Thoracic aorta (tissue), 2 donors: ENCODE measurements at places on chromosomes 5 and 9. TPM values are rescaled to one million over a fixed set of nuclear protein-coding genes. Genes with fewer than 3 reads are reported as not detected.

- no peak overlapping the region for H3K4me3 ChIP-seq
- DNase-seq: no peak
- H3K27ac ChIP-seq: no peak overlapping the region
- no peaks in the 10 kb centered on the region for H3K36me3 ChIP-seq
Measured at GRCh38 chr5:132342291-132343180, 27.0 kb upstream of the SLC22A5 start.

Gene PLAC8L1
- not detected for total RNA-seq

GRCh38 chr5:164518741-164519080 lies 1013.3 kb downstream of the MAT2B start:
- no peak overlapping the region for H3K4me3 ChIP-seq
- H3K36me3 ChIP-seq: no peaks in the 10 kb centered on the region

- DNase-seq: no peak
- H3K4me3 ChIP-seq: no peak overlapping the region
- H3K36me3 ChIP-seq: no peaks in the 10 kb centered on the region
- H3K27me3 ChIP-seq: no peaks in the 10 kb centered on the region
Measured at GRCh38 chr5:133552925-133553525, 59.3 kb downstream of the FSTL4 start.

Gene CXCL14
- 28.7 TPM for total RNA-seq

DNA sequence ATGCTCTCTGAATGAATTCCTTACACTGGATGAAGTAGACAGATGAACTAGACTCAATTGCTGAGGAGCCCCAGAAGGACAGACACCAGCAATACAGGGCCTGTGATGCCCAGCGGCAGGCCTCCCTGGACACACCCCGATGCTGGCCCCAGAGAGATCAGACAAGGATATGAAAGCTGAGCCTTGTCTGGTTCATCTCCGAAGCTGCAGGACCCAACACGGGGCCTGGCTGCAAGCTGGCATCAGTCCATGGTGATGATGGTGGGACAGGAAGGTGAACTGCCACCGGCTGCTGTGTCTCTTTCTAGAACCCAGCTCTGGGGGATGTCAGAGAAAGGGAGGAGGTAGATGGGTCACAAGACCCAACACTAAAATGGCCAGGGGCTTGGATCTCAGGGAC lies 104.0 kb upstream of the LMX1B start:
- no peak overlapping the region for H3K27ac ChIP-seq
- no peaks in the 10 kb centered on the region for H3K36me3 ChIP-seq
- H3K4me1 ChIP-seq: peaks cover 4% of the 10 kb centered on the region
- no peak for DNase-seq
- H3K27me3 ChIP-seq: no peaks in the 10 kb centered on the region

GRCh38 chr9:127495884-127496555 lies 44.7 kb downstream of the LRSAM1 start:
- H3K27ac ChIP-seq: peak overlapping the region; percentile 92
- DNase-seq: no peak
- H3K4me3 ChIP-seq: no peak overlapping the region
- H3K27me3 ChIP-seq: no peaks in the 10 kb centered on the region

DNA sequence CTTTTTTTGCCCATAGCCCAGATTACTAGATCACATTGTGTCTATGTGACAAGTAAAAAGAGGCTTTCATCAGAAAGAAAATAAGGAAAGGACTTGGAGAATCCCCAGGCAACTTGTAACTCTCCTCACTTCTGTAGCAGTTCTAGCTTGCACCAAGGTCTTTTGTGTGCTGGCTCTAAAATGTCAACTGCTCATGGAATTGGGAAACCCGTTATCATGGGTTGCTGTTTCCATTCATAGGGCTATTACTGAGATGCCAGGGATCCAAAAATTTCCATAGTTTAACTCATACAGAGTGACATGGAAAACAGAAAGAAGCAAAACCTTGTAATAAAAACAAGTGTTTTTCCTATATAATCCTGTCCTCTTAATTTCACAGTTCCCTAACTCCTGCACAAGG lies 123.9 kb upstream of the FBXL7 start:
- no peak for DNase-seq
- no peaks in the 10 kb centered on the region for H3K4me1 ChIP-seq
- H3K27ac ChIP-seq: no peak overlapping the region

DNA sequence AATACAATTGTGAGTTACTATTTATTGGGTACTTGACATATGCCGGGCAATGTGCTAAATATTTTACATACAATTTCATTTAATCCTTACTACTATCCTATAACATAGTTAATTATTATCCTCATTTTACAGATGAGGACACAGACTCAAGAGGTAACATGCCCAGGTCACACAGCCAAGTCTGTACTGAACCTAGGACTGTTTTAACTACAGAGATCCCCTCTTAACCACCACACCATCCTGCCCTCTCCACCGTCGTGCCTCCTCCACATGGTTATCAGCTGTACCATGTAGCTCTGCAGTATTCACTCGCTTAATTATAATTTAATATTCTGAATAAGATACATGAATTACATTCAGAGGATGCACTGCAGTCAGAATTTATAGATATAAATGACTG lies 5.3 kb downstream of the RAB14 start:
- peaks cover 91% of the 10 kb centered on the region for H3K4me1 ChIP-seq
- no peak overlapping the region for H3K4me3 ChIP-seq
- DNase-seq: no peak
- no peaks in the 10 kb centered on the region for H3K27me3 ChIP-seq

Gene ANKRD20A1
- not detected for total RNA-seq

Gene TAS2R1
- not detected for total RNA-seq

Gene ADRB2
- 3.7 TPM for total RNA-seq

Gene SH2D3C
- 13.1 TPM for total RNA-seq

DNA sequence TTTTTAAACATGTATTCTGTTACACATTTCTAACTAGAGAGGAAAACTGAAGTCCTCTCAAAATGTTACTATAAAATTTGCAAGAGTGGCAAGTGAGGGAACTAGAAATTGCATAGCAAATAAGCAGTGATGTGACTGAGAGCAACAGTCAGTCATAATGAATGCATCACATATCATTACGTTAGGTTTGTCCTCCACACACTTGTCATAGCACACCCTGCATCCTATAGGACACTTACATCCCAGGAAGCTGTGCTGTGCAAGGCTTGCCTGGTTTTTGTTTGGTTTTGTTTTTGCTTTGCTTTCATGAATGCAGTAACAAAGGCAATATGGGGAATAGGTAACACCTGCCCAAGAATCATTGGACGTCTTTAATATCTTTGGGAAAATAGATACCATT lies 10.8 kb downstream of the NFIB start:
- peaks cover 5% of the 10 kb centered on the region for H3K4me1 ChIP-seq
- no peaks in the 10 kb centered on the region for H3K27me3 ChIP-seq
- peak overlapping the region; percentile 20 for H3K4me3 ChIP-seq
- DNase-seq: no peak

DNA sequence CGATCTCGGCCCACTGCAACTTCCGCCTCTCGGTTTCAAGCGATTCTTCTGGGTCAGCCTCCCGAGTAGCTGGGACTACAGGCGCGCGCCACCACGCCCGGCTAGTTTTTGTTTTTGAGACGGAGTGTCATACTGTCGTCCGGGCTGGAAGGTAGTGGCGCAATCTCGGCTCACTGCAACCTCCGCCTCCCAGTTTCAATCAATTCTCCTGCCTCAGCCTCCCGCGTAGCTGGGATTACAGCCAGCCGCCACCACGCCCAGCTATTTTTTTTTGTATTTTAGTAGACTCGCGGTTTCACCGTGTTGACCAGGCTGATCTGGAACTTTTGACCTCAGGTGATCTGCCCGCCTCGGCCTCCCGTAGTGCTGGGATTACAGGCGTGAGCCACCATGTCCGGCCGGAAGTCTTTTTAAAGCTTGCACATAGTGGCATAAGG lies 1.2 kb downstream of the SMC5 start:
- no peak for DNase-seq
- peak overlapping the region; percentile 85 for H3K4me3 ChIP-seq
- H3K4me1 ChIP-seq: peaks cover 64% of the 10 kb centered on the region
- H3K27ac ChIP-seq: no peak overlapping the region
- H3K36me3 ChIP-seq: peaks cover 15% of the 10 kb centered on the region

DNA sequence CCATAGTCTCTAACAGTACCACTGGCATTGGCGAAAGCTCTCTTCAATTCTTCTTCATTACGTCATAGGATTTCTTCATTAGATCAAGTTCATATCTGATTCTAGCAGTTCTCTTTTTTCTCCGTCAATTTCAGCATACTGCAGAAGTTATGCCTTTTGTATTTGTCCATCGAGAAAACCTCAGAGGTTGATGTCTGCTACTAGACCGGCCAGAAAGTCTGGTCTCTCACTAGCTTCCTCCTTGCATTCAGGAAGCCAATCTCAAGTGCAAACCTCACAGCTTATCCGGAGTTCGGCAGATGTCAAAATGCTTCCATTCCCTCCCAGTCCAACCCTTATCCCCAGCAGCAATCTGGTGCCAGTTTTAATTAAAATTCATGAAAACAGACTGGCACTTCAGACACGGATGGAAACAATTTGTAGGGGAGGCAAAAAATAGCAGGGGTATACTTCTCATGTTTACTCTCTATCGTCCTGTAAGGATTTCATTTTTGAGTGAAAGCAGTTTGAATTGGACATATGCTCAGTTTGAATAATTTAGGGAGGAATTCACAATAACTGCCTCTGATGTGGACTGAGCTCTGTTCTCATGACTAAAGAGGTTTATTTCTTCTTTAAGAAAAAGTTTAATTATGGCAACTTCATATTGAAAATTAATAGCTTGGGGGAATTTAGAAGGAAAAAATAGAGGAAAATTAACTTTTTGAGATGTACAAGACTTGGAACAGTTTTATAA lies 56.4 kb upstream of the TMC1 start:
- no peak overlapping the region for H3K4me3 ChIP-seq
- no peaks in the 10 kb centered on the region for H3K27me3 ChIP-seq
- DNase-seq: no peak
- H3K27ac ChIP-seq: no peak overlapping the region
- no peaks in the 10 kb centered on the region for H3K36me3 ChIP-seq

DNA sequence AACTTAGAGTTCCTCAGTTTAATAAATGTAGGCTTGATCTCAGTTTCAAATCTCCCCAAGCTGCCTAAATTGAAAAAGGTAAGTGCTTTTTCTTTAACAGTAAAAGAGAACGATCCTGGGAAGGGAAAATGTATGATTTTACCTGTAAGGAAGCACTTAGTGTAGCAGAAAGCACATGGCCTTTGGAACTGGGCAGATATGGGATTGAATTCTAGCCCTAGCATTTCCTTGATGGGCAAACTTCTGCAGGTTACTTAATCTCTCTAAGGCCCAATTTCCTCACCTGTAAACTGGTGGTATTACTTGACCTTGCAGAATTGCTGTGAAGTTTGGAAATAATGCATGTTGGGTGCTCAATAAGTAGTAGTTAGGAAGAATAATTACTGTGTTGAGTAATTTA lies 11.6 kb downstream of the ANP32B start:
- H3K4me1 ChIP-seq: peaks cover 60% of the 10 kb centered on the region
- H3K27me3 ChIP-seq: no peaks in the 10 kb centered on the region
- no peak overlapping the region for H3K27ac ChIP-seq
- no peak overlapping the region for H3K4me3 ChIP-seq

DNA sequence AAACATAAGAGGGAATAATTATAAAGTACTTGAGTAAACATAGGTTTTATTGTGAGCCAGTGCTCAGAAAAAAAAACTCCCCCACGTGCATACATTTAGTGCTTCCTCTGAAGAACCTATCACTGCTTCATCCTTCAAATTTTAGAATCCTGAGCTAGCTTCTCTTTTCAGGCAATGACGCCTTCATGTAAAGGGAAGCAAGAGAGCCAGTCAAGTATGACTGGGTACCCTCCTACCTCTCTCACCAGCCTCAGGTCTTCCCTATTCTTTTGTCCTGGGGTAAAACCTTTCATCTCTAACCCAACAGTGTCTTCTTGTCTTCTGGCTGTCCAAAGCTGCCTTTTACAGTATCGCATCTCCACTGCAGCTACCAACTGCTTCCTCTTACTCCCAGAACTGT lies 32.0 kb downstream of the PLPP1 start:
- H3K4me3 ChIP-seq: no peak overlapping the region
- peaks cover 60% of the 10 kb centered on the region for H3K4me1 ChIP-seq
- no peak for DNase-seq
- H3K27ac ChIP-seq: no peak overlapping the region

Gene PCDHGB5
- 20.8 TPM for total RNA-seq

Gene PCDHGB4
- 11.6 TPM for total RNA-seq

DNA sequence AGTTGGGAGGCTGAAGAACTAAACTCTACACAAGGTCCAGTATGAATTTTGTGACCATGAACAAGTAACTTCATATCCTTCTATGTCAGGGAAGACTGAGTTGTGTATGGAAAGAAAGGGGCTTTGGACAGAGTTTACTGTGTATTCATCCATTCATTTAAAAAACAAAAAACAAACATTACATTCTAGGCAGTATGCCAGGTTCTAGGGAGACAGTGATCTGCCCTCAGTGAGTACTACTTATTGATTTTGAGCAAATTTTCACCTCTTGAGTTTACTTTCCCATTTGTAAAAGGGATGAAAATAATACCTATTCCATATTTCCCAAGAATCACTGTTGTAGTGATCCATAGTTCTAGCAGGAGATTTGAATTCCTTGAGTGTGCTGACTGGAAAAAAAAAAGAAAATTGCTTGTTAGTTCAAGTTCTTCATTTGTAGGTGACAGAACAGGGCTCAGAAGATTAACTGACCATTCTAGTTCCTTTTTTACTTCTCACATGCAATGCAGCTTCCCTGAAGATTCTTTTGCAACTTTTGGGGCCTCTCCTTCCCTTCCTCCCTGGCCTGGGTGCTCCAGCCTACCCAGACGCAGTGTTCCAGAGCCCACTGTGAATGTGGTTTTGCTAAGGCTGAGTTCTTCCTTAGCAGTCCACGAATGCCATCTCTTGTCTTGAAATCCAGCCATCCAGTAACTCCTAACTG lies 2.6 kb upstream of the GAPVD1 start:
- peaks cover 1% of the 10 kb centered on the region for H3K36me3 ChIP-seq
- no peak overlapping the region for H3K4me3 ChIP-seq
- no peak overlapping the region for H3K27ac ChIP-seq
- H3K4me1 ChIP-seq: peaks cover 18% of the 10 kb centered on the region

- H3K27me3 ChIP-seq: no peaks in the 10 kb centered on the region
- no peak for DNase-seq
- no peak overlapping the region for H3K27ac ChIP-seq
- H3K4me3 ChIP-seq: no peak overlapping the region
- no peaks in the 10 kb centered on the region for H3K4me1 ChIP-seq
Measured at GRCh38 chr9:28762167-28762566, 1188.9 kb upstream of the C9orf72 start.

GRCh38 chr9:132241483-132241839 lies 79.6 kb downstream of the NTNG2 start:
- H3K4me3 ChIP-seq: peak overlapping the region; percentile 84
- H3K36me3 ChIP-seq: no peaks in the 10 kb centered on the region
- no peaks in the 10 kb centered on the region for H3K27me3 ChIP-seq
- no peak for DNase-seq
- no peak overlapping the region for H3K27ac ChIP-seq
- no peaks in the 10 kb centered on the region for H3K4me1 ChIP-seq

DNA sequence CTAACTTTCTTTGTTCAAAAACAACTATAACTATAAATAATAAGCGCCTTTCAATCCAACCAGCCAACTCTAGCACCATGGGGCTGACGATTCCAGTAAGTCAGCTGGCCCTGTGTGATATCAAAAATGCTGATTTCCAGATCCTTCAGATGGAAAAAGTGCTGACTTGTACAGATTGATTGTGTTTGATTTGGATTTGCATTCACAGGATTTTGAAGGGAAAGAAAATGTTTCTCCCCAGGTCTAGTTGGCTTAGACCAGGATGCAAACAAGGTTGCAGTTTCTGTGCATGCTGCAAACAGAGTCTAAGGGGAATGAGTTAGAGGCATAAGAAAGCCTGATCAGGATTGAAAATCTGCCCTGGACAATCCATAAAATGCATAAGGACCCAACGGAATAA lies 68.9 kb downstream of the SLC1A3 start:
- H3K36me3 ChIP-seq: no peaks in the 10 kb centered on the region
- H3K4me1 ChIP-seq: no peaks in the 10 kb centered on the region
- no peak overlapping the region for H3K4me3 ChIP-seq
- H3K27me3 ChIP-seq: no peaks in the 10 kb centered on the region
- no peak for DNase-seq
